ENCODE measurements at places on chromosomes 12 and 14.

- DNase-seq = no peak
Measured at GRCh38 chr14:105701456-105702274, 175.3 kb downstream of the TMEM121 start.

- DNase-seq = no peak
Measured at GRCh38 chr12:102961466-102961855, 4.0 kb downstream of the ASCL1 start.

- no peak for DNase-seq
Measured at GRCh38 chr14:91893007-91893406, 25.7 kb upstream of the TC2N start.

DNA sequence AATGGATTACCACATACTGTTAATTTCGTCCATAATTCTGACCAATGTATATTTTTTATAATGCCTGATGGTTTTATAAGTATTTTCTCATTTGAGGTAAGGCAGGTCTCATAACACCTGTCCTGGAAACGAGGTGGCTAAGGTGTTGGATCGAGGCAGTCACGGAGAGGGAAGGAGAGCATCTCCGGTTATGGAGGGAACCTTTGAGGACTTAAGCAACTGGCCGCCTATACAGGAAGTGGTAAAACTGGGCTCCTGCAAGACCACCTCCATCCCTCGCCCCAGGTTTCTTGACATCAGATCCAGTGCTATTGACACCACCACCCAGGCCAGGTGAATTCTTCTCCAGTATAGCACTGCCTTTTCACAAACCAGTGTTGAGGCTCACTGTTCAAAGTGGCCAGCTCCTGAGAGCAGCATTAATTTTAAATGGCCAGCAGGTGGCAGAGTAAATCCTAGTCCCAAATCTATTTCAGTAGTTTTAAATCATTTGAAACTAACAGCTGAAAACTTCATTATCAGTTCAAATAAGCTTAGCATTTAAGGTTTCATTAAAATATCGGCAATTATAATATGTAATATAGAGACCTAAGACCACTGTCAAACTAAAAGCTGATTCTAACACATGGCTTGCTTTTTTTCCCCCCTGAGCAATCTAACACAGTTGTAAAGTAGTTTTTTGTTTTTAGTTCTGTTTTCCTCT, 100.8 kb downstream of the PPM1A start:
- DNase-seq = no peak

DNA sequence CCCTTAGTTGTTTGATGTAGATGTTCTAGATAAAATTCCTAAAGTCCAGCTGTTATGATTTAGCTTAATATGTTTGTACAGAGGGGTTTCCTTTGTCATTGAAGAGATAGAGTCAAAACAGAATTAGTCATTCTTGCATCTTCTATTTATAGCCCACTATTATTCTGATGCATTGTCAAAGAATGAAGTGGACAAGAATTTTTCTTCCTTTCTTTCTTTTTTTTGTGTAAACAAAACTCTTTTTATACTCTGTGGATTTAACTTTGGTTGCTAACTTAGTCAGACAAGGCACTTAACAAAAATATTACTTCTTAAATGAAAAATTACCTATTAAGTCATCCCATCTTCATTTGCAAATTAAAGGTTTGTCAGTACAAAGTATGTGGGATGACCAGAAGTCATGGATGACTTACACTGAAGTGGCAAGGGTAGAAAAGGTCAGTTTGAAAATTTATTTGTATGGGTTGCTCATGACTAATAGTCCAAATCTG, 215.6 kb upstream of the DDHD1 start:
- DNase-seq = peak; percentile 62

DNA sequence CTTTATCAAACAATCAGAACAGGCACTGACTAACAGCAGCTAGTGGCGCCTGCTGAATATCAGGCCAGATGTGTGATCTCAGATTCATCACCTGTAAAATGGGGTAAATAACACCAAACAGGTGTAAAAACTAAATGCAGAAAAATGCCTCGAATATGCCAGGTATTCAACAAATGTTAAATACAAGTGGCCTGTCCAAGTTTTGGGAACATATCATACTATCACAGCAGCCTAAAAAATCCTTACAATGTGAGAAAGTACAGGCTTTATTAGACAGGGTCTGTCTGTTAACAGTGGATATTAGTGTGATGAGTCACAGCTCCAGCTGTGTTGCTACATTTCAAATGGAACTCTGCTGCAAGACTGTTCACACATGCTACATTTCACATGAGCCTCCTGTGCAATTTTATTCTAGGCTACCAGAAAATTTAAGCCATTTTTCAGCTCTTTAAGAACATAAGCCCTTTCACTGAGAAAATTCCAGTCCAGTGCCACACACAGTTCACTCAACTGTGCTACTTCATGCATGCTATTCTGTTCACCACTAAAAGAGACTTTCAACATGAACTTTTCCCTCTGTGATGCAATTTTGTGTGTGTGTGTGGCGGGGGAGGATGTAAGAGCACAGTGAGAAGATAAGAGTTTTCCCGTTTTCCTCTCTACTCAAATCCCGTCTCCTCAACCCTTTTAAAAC, 56.7 kb downstream of the MSRB3 start:
- peak; percentile 69 for DNase-seq

DNA sequence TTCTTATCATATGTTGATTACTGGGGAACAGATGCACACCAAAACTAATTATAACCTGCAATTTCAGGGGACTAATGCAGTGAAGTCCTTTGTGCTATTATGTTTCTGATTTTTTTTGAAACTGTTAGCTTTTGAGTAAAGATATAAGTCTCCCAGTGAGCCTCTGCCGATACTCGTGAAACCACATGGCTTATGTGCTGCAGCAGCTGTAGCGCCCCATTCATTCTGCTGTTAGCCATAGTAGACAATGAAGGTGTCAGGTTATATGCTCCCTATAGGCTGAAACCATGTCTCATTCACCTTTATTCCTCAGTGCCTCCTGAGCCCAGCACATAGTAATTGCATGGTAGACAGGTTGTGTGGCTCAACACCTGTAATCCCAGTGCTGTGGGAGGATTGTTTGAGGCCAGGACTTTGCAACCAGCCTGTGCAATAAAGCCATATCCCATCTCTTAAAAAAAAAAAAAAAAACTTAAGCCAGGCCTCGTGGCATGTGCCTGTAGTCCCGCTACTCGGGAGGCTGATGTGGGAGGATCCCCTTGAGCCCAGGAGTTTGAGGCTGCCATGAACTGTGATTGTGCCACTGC, 25.0 kb downstream of the GOLGA5 start:
- DNase-seq = no peak

DNA sequence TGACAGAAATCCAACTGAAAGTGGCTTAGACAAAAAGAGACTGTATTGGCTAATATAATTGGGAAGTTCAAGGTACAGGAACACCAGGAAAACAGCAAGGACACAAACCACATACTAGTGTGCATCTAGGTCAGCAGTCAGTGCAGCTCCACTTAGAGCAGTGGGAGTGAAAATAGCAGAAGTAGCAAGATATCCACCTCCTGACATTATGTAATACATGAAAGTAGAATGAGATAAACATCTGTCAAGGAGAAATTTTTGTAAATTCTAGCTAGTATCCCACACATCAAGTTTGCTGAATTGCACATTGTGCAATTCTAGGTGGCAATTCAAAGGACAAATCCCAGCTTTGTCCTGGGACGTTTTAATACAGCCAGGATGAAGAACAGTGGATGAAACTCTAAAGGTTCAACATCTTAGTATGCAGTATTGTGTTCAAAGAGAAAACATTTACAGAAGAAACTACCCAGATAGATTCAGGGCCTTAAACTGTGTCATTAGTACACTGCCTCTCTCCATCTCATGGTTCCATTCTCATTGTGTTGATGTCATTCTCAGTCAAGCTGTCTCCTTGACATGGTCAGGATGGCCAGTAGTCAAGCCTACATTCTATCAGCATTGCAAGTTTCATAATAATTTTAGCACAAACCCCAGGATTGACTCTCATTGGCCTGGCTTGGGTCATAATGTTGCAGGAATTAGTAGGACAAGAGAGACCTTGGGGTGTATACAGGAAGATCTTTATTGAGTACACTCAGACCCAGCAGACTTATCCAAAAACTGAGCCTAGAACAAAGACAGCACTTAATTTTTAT, 56.8 kb downstream of the SDR9C7 start:
- no peak for DNase-seq

GRCh38 chr12:27703720-27704452, 6.7 kb upstream of the MRPS35 start:
- DNase-seq = peak; percentile 72

- no peak for DNase-seq
Measured at GRCh38 chr12:122148657-122149056, 25.4 kb downstream of the IL31 start.

- DNase-seq = no peak
Measured at GRCh38 chr12:132342251-132343227, 13.2 kb upstream of the GALNT9 start.

- DNase-seq = no peak
Measured at GRCh38 chr12:115324949-115325593, 641.1 kb upstream of the TBX3 start.

- DNase-seq = no peak
Measured at GRCh38 chr14:55088356-55088755, 36.9 kb downstream of the MAPK1IP1L start.

- peak; percentile 28 for DNase-seq
Measured at GRCh38 chr14:53715193-53715721, 241.4 kb downstream of the BMP4 start.

DNA sequence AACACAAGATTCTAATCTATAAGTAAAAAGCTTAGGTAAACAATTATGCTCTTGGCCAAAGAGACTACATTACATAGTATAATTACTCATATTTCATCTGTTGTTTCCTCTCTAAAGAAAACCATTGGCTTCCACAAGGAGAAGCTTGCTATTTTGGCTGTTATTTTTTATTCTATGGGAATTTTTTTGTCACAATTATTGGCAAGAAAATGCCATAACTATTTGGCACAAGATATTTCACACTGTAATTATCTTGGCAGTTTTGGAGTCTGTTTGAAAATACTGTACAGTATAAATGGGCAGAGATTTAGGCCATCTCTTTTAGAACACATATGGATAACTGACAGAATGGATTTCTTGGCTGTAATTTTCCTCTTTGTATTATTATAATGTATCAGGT, 51.2 kb downstream of the KCNH5 start:
- DNase-seq = no peak

All from HS-5 (cell line).